ENCODE measurements at places on chromosomes 5 and 9. TPM values are rescaled to one million over a fixed set of nuclear protein-coding genes. Genes with fewer than 3 reads are reported as not detected.
A peak's percentile ranks its signal among the peaks of the same experiment; 100 is the strongest.

DNA sequence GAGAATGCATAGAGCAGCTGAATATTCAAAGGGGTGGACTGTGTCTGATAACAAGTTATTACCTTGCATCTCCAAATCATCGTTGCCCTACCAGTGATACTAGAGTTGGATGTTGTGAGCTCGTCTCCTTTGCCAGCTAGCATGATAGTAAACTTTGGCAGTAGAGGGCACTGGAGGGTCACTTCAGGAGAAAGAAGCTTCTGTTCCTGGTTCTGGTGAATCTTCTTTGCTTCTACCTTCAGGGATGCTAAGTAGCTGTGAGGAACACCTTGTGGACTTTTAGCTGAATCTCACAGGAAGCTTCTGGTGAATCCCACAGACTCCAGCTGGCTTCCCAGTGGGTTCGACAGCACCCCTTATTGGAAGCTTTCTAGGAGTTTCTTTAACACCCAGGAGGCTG lies 626.6 kb upstream of the SGCD start:
- DNase-seq, result no peak

DNA sequence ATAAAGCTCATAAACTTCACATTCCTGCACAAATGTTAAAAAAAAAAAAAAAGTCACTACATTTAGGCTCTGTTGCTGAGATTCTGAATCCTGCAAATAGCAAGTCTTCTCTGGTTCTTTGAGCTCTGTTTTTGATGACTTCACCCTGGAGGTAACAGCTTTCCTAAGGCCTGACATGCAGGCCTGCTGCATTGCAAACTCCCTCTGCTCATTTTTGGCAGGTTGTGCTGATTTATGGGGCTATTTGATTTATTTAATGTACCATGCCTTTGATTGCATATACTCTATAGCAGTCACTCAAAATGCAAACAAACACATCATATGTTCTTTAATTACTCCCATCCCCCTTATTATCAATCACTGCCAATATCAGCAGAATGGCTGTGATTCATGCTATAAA lies 416.1 kb upstream of the IZUMO3 start:
- no peak for DNase-seq

DNA sequence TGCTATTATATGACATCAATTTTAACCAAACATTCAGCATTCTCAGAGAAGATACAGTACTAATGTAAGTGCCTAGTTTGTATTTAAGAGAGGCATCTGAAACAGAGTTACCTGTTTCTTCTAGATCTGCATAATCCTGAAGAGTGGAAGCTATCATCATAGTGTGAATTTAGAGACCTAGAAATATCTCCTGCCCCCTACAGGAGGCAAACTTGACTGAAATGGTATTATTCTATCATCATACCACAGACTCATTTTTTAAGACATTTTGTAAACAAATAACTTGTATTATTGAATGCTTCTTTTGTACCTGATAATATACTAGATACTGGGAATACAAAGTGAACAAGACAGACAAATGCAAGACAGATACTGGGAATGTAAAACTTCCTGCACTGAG lies 216.8 kb upstream of the RPS23 start:
- no peak for DNase-seq

GRCh38 chr5:139100825-139101224 lies 97.3 kb downstream of the SIL1 start:
- no peak for DNase-seq

DNA sequence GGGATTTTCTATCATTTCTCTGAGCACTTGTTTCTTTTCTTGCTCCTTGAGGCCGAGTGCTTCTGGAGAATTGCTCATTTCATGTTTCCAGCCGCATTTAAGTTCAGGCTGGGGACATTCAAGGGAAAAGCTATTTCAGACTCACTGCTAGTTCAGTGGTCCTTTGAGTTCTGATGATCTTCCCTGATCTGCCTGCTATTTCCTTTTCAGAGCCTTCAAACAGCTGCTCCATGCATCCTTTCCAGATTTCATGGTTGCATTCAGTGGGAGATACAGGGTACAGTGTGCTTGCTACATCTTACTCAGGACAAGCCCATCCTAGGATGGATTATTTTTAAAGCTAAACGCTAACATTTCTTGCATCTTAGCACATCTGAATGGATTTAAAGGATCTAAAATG lies 14.7 kb downstream of the NDUFS4 start:
- DNase-seq, result no peak

DNA sequence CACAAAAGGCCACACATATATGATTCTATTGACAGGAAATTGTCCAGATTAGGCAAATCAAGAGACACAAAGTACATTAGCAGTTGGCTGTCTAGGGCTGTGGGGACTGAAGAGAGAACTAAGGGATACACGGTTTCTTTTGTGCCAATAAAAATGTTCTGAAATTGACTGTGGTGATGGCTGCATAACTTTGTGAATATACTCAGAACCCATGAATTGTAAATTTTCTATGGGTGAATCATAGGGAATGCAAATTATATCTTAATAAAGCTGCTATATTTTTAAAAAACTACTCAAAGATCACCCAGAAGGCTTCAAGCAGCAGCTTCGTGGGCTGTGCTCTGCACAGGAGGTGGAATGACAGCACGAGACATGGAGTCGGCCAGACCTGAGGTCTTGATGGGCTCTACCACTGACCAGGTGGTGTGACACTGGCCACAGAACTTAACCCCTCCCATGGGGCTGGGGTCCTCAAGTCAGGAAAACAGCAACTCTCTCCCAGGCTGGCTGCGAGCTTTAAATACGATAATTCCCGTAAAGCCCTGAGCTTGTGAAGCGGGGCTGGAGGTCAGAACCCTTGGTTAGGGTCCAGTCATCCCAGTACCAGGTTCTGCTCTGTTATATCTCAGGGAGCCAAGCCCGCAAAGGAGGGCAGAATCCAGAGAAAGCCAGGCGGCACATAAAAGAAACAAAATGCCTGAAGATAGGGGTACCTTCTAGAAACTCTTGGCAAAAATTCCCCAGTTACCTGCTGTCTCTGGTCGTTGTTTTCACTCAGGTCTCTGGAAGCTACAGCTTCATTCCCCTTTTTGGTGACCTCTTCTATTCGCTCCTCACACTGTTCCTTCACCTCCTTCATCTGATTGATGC lies 59.1 kb downstream of the GOLM1 start:
- DNase-seq, result no peak

- DNase-seq, result no peak
Measured at GRCh38 chr5:123155446-123155960, 66.5 kb downstream of the PRDM6 start.

GRCh38 chr5:108146222-108146621 lies 235.7 kb downstream of the FBXL17 start:
- no peak for DNase-seq

DNA sequence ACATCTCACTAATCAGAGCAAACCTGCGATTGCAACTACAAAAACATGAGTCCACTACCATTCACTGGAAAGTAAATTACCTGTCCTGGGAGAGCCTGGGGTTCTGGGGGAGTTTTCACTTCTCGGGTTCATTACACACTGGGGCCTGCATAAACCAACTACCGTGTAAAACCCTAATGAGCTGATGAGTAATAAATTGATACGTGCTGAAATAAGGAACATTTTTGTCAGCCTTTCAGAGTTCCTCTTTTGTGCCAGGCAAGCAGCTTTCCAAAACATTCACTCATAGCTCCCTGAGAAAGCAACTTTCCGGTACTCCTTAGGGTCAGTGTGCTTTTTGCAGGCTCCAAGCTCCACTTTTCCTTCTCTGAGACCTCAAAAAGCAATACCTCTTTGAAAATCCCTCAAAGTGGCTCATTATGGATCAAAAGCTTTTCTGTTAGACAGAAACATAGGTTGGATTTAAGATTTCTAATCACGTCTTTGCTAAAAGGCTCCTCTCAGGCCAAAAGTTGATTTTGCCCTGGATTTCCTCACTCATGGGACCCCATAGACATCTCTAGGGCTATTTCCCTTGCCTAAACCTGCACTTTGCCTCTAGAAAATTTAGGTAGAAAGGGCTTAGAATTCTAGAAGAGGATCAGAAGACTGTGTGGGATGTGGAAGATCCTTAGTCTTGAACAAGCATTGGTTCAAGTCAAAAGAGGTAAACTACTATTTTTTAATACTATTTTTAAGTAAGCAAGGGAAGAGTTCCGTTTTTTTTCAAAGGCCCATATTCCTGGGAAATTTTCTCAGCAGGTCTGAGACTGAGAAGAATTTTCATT lies 74.8 kb downstream of the ST8SIA4 start:
- no peak for DNase-seq

DNA sequence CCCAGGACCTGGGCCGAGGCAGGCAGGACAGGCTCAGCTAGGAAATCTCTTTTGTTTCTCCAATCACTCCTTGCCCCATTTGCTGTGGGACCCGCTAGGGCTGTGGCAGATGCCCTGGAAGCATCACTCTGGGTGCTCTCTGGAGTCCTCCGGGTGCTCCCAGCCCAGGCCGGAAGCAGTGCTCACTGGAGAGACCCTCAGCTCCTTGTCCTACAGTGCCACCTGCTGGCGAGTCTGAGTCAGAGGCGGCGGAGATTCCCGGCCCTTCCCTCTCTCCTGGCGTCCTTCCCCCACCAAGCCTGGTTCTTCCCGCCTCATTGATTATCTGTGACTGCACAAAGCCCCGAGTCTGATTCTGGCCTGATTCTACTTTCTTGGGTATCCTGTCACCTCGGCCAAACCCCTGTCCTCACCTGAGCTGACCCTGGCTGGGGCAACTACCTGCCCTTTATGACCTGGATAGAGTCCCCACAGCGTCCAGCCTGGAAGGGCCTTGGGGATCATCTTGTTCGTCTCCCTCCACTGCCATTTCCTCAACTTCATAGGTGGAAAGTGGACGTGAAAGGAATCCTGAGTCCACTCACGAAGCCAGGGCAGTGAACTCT lies 7.3 kb upstream of the BARHL1 start:
- DNase-seq, result no peak

- DNase-seq, result no peak
Measured at GRCh38 chr5:61450493-61451279, 118.6 kb downstream of the ZSWIM6 start.

DNA sequence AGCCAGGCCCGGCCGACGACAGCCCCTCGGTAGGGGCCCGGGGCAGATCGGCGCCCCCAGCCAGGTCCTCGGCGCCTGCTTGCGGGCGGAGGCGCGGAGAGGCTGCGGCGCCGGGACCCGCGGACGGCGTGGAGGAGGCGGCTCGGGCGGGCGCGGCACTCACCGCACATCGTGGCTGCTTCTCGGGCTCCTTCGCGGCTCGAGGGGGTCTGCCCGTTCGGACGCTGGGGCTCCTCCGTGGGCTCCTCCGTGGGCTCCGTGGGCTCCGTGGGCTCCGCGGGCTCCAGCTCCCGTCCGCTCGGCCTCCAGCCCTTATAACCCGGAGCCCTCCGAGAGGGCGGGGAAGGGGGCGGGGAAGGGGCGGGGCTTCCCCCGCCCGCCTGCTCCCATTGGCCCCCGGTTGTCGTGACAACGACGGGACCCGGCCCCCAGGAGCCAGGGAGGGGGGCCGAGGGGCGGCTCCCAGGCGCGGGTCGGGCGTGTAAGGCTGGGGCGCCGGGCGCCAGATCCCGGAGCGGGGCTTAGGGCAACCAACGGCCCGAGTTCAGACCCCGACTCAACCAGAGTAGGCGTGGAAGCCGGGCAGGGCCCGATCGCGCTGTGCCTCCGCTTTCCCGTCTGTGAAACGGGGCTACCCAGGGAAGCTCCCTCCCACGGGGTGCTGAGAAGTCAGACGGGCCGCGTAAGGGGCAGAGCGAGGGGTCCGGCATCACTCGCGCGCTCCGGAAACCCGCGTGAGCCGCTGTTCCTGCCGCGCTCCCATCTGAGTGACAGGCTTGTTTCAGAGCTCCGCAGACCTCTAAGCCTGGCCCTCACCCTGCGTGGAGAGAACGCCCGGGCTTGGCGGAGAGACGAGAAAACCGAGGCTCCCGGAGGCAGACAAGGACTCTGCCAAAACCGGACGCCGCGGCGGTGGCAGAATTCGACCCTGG lies at the start of gene GFPT2:
Gene GFPT2 (minus strand): TSS at position 289 of the 932 bp plus-strand sequence. CDS start 119 bp downstream, at position 170.
- DNase-seq, result peak; percentile 74

- no peak for DNase-seq
Measured at GRCh38 chr5:34844106-34844505, 5.1 kb downstream of the TTC23L start.

DNA sequence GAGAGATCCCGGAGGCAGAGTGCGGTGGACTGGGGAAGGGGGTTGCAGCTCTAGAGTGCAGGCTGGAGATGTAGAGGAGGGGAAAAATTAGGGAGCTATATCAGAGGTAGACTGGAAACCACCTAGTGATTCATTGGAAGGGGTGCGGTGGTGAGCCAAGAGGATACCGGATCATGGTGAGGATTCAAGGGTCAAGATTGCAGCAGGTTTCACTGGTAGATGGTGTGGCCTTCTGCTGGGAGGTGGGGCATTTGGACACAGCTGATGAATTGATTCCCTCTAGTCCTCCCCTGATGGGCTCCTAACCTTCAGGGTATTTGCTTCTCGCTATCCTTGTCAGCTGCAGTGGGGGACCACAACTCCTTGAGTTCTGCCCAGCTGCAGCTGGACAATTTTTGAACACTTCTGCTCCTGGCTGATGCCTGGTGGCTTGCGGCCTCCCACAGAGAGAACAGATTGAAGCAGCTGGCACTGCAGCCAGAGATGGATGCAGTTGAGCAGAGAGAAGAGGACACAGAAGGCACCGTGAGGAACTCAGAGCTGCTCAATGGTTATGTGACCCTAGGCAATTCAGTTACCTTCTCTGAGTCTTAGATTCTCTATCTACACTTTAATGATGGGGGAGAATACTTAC lies 134.4 kb upstream of the ABCA1 start:
- DNase-seq, result no peak

- DNase-seq, result no peak
Measured at GRCh38 chr5:115766608-115767007, 49.9 kb downstream of the CDO1 start.

DNA sequence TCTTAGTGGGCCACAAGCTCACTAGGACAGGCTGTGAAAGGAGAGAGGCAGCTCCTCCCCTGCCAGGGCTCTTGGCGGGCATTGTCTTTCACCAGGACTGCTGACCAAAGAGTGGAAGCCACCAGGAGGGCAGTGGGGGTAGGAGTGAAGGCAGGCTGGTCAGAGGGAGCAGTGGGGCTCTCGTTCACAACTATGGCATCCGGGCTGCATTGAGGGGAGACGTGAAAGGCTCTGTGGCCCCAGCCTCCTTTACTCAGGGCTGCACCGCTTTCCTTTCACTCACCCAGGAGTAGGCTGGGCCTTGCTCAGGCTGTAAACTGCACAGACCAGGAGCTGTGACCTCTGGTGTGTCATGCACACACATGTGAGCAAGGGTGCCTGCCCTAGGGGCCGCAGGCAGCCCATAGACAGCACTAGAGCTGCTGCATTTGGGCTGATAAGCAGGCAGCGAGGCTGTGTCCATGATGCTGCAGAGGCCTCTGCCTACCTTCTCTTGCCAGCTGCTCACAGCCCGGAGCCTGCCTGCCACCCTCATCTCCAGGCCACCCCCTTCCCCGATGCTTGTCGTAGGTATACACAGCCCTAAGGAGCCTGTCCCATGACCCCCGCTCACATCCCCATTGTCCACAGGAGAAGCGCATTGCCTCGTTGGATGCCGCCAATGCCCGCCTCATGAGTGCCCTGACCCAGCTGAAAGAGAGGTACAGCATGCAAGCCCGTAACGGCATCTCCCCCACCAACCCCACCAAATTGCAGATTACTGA lies 130.4 kb downstream of the DAB2IP start:
- no peak for DNase-seq

- no peak for DNase-seq
Measured at GRCh38 chr5:143677403-143677802, 134.6 kb upstream of the HMHB1 start.

SLC36A3 gene
- total RNA-seq, result not detected

DOCK8 gene
- 16.2 TPM for total RNA-seq

PCDH1 gene
- total RNA-seq, result 47.2 TPM

ADAMTS12 gene
- total RNA-seq, result 9.3 TPM

GPRIN1 gene
- total RNA-seq, result 0.90 TPM

ZFP37 gene
- total RNA-seq, result 2.9 TPM

CCIN gene
- total RNA-seq, result not detected

GHR gene
- 39.1 TPM for total RNA-seq

SLC6A3 gene
- 0.20 TPM for total RNA-seq
